ENCODE measurements at places on chromosomes 3 and 15.

- DNase-seq, result no peak
Measured at GRCh38 chr3:136038668-136039067, 73.1 kb downstream of the PPP2R3A start.

DNA sequence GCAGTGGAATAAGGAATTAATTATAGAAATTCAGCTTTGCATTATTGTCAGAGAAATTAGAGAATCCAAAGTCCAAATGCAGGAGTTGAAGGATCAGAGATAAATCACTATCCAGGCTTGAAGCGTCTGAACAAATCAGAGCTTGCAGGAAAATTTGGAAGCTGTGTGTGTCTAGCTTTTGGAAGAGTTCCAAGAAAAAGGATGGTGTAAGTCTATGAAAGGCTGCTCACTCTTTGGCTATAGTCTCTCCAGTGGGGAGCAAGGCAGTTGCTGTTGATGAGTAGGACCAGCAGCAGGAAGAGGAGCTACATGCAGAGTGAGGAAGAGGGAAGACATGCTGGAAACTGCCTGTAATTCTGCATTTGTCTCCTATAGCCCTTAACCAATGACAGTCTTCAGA lies 464.3 kb upstream of the GRM7 start:
- no peak for DNase-seq

- no peak for DNase-seq
Measured at GRCh38 chr3:65573548-65574116, 465.1 kb downstream of the MAGI1 start.

DNA sequence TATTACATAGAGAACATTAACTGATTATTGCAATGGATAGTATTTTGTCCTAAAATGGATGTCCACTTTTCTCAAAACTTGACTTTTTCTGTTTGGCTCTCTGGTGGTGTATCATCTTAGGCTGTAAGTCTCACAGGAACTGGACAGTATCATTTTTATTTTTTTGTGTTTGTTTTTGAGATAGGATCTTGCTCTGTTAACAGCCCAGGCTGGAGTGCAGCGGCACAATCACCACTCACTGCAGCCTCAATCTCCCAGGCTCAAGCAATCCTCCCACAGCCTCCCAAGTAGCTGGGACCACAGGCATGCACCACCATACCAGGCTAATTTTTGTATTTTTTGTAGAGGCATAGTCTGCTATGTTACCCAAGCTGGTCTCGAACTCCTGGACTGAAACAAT lies 13.1 kb downstream of the CHST14 start:
- DNase-seq, result no peak

DNA sequence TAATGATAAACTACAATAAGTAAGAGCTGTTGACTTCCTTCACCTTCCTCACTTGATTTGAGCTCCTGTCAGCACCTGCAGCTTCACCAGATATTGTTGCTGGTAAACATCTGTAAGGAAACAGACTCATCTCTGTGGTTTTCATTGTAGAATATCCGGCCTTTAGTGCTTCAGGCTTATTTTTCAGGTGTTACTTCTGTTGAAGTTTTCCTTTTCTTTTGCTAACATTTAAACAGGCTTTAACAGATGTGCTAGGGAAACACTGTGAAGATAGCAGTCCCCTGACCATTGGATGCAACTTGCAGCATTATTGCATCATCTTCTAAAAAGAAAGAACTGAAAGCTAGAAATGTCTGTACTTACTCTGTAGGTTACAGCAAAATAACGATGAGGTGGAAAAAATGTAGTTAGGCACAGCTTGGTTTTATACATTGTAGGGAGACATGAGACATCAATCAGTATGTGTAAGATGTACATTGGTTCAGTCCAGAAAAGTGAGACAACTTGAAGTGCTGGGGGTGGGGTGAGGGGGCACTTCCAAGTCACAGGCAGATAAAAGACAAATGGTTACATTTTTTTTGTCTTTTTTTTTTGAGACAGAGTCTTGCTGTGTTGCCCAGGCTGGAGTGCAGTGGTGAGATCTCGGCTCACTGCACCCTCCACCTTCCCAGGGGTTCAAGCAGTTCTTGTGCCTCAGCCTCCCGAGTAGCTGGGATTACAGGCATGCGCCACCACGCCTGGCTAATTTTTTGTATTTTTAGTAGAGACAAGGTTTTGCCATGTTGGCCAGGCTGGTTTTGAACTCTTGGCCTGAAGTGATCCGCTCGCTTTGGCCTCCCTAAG lies 10.2 kb downstream of the EDEM1 start:
- no peak for DNase-seq

DNA sequence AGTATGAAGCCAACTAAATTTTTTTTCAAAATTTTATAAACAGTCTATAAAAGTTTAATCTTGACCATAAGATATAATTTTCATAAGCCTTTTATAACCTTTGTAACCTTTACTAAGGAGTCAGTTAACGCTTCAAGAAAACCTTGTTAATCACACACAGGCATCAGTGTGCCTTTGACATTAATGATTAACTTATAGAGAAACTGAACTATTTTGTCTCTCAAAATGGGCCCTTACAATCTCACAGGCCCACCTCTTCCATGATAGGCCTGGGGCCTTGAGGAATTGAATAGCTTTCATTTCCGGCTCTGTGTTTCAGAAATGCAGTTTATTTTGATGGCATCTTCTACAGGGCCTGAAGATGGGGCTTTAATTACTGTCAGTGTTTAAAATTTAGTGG lies 70.1 kb downstream of the CD200 start:
- no peak for DNase-seq

DNA sequence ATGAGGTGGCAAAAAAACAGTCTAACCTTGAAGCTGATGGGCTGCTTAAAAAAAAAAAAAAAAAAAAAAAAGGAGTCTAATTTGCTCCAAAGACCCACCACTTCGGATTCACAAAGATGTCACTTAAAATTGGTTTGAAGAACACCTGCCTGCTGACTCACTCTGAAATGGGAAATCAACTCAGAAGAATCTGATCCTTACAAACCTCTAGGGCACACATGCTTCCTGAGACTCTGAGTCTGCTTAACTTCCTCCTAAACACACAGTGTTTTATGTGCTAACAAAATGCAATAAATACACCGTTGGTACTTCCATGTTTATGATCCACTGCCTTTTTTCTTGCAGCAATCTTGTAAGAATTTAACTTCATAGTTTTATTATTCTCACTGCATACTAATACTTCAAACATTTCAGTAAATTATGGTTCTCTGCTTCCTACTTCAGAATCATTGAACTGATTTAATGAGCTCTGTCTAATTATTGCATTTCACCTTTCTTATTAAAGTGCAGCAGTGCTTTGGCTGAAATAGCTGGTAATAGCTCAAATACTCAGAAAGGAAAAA lies 73.0 kb upstream of the FRMD4B start:
- DNase-seq, result no peak

- DNase-seq, result peak; percentile 33
Measured at GRCh38 chr15:74988007-74988800, 7.2 kb upstream of the SCAMP5 start.

DNA sequence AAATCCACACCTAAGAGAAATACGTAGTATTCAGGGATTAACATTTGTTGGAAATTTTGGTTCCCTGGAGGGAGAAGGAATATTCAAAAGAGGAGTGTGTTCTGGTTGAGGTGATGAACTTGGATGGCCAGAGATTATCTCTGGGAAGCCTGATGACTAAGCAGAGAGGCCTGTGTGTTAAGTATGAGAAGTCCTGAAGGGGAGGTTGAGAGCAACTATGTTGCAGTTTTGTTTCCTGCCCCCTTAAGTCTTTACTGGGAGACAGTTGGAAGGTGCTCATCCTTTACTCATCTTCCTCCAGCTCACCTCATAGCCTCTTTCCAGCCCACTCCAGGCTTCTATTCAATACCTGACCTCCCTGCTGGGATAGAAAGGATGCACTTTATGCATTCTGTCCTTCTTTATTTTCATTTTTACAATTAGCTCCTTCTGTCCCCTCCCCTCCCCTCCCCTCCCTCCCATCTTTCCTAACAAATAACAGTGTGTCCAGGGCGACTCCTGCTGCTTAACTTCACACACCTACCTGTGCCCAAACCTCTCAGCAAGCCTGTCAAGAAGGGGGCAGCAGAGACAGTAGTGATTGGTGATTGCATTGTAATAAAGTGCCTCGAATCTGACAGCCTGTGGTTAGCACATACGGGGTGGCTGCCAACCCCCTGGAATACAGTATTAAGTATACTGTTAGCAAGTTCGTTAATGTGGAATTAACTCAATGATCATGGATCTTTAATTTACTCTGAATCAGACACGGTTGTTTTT lies 11.9 kb downstream of the RAP2B start:
- peak; percentile 60 for DNase-seq

All from brain microvascular endothelial cell (primary cell).